ENCODE measurements at places on chromosomes 6 and 20.

DNA sequence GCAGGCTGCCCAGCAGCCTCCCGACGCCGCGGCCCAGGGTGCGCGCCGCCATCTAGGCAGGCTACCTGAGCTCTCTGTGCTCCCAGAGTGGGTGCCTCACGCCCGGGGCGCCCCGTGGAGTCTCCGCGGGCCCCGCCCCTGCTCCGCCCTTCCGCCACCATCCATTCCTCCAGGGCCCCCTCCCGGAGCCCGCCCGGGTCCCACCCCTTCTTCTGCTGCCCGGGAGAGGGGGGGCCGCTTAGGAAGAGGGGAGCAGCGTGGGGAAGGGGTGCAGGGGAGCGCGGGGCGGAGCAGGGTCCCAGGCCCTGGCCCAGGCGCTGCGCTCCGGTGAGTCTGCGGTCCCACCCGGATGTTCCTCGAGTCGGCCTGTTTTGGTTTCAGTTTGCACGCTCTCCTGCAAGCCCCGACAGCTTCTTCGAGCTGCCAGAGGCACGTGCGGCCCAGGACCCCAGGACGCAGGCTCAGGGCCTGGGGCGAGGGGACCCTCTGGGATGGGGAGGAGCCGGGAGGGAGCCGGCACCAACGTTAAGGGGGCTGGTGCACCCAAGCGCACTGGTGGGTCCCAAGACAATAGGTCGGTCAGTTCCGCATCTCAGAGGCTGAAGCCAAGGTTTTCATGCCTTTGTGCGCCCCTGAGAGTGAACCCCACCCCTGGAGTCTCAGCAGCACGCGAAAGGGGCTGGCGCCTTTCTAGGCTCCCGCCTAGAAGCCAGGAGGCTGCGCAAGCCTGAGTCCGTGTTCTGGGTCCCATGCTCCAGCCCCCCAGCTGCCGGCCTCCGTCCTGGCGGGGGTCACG is at the start of gene ACSS1:
TSS of gene ACSS1 (minus strand) at position 89 of the 796 bp plus-strand sequence. CDS start at position 52, 37 bp downstream.
- peak; percentile 67 for DNase-seq

DNA sequence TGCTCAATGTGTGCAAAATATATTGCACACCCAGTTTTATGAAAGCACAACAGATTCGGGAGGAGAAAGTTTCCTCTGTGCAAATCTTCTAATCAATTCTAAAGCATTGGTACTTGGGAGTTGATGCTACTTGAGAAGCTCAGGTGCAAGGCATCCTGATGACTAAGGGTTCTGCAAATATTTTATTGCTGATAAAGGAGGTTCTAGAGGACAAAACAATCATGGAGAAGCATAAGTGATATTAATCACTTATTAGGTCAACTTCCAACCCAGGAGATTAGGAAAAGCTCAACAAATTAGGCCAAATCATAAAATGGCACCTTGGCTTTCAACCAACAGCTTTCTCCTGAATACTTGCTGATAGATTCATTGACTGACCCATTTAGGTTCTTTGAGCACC is 27.1 kb downstream of the CYP24A1 start:
- DNase-seq, result no peak

- no peak for DNase-seq
Measured at GRCh38 chr6:166461821-166462460, 79.2 kb upstream of the MPC1 start.

- no peak for DNase-seq
Measured at GRCh38 chr6:134532694-134533624, 215.0 kb upstream of the SGK1 start.

DNA sequence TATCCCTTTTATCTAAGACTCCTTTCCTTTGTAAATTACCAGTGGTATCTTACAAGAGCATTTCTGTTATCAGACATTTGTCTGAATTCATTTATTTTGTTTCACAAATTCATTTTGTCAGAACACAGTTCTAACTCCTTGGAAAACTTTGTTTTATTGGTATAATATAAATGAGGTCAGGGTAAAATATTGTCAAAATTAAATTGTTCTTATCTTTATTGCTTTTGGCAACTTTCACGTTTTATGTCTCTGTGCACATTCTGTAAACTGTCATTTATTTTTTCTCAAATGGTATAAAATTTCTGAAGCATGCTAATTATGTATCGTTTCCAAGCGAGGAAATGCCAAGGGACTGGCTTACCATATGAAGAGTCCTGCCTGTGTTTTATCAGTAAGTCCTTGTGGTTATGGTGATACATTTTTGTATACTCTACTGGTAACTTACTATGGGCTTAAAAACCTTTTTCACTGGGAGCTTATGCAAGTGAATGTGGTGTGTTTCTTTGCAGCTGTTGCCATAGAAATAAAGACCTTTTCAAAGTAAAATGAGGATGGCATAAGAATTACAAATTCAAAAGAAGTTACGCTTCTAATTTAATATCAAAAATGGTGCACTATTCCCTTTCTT is 214.2 kb downstream of the COL19A1 start:
- DNase-seq, result no peak

- no peak for DNase-seq
Measured at GRCh38 chr6:149503872-149504271, 19.1 kb upstream of the ZC3H12D start.

GRCh38 chr6:146315381-146316174 is 228.1 kb upstream of the RAB32 start:
- no peak for DNase-seq

DNA sequence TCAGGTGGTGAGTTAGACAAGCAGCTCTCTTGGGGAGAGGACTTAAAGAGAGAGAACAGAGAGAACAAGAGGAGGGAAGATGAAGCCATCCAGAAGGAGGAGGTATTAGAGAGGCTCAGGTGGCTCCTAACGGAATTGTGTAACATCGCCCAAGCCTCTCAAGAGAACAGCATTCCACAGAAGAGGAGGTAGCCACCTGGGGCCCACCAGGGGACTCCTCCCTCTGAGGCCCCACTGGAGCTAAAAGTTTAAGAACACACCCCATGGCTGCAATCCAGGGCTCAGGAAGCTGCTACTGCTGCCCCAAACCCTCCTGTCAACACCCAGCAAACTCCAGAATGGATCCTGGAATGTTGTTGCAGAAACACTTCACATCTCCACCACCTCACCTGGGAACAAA is 23.6 kb upstream of the MDFI start:
- DNase-seq, result no peak

DNA sequence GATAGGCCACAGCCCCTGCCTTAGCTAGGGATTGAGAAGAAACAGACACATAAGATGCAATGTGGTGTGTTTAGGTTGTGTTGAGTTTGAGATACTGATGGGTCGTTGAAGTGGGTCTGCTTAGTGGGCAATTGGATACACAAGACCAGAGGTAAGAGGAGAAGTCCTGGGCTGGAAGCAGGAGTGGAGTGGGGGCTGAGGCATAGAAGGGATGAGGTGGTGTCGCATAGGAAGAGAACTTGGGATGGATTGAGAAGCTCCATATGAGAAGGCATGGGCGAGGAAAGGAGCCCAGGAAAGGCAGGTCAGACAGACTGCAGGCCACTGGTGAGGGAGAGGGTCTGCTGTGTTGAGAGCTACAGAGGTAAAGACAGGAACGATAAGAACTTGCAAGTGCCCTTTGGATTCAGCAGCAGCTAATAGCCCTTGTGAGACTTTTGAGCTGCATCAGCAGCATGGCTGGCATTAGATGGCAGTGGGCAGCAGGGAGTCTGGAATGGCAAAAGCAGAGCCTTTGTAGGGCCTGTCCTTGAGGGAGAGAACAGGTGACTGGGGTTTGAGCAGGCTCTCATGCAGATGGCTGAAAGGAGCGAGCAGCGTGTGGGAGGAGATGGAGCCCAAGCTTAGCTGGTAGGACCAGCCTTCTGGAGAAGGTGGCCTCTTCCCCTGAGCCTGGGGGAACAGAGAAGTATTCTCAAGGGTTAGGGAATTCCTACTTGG is 33.2 kb downstream of the PLCG1 start:
- DNase-seq, result peak; percentile 1

GRCh38 chr6:101396548-101397173 is 3.2 kb downstream of the GRIK2 start:
- no peak for DNase-seq

- DNase-seq, result no peak
Measured at GRCh38 chr6:110195639-110196038, 15.4 kb downstream of the CDC40 start.

- DNase-seq, result peak; percentile 73
Measured at GRCh38 chr6:35294308-35294945, 3.2 kb upstream of the DEF6 start.

GRCh38 chr20:51335329-51335841 is 207.1 kb downstream of the NFATC2 start:
- no peak for DNase-seq

- DNase-seq, result no peak
Measured at GRCh38 chr6:24537082-24537699, 42.4 kb downstream of the ALDH5A1 start.

DNA sequence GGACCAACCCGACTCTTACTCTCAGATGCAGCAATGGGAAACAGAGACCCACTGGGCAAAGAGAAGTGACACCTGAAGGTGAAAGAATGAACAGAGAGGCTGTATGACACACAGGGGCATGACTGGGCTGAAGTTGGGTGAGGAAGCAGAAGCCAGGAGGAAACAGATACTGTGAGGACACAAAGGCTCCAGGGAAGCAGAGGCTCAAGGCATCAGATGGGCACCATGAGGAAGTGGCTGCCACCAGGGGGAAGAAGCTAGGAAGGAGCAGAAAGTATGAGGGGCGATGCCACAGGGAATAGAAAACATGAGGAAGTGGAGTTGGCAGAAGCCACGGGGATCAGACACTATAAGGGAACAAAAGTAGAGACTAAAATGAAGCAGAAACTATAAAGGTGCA is 30.9 kb upstream of the OCSTAMP start:
- DNase-seq, result no peak

GRCh38 chr20:58583586-58583985 is 67.5 kb upstream of the STX16 start:
- DNase-seq, result no peak

DNA sequence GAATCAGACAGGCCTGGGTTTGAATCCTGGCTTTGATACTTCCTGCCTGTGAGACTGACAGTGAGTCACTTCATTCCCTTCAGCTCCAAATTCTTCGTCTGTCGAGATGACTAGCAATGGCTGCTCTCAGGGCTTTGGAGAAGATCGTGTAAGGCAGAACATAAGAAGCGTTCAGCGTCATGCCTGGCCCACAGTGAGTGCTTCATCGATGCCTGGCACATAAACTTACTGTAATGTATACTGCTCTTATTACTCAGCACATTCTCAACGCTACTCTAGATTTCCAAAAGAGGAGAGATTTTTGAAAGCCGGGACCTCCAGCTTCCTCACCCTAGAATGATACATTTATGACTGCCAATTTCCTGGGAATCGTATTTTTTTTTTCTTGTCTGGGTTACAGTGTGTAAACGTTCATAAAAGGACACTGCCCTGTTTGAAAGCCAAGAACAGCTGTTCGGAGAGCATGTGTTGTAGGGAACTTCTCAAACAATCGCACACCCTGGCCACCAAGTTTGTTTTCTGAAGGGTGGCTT is 16.2 kb upstream of the BCAS1 start:
- DNase-seq, result no peak

DNA sequence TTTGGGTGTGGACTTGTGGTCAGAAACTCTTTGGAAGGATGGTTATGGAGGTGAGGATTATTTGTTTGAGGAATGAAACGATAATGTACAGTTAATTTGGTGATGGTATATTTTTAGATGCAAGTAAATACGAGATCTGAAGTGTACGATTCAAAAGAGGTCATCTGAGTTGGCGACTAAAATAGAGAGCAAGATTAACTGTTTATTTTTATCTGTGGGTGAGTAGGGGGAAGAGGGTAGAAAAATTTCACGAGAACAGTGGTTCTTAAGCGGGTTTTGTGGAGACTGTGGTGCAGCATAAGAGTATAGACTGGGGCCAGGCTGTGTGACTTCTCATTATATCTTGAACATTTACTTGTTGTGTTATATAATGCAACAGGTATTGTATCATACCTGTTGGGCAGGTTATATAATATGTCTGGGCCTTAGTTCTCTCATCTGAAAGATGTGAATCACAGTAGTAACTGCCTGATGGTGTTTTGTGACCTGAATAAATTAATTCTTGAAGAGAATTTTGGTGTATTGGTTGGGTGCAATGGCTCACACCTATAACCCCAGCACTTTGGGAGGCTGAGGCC is 171.2 kb downstream of the JARID2 start:
- DNase-seq, result no peak

- no peak for DNase-seq
Measured at GRCh38 chr6:164078532-164079274, 664.2 kb downstream of the QKI start.

DNA sequence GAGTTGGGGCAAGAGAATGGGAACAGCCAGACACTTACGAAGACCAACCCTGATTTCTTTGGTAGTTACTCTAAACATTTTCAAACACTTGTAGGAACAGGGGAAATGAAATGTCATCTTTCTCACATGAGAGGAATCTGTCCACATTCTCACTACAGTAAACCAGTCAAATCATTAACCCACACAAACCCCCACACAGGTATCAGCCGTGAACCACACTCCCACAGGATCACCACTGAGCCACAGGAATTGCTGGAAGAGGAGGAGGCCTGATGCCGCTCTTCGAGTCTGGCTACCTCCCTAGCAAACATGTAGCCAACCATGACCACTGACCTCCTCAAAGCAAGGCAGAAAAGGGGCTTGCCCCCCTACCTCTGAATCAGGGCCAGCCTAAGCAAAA is 6.9 kb upstream of the RSPO3 start:
- no peak for DNase-seq

GRCh38 chr6:52136055-52136454 is 48.6 kb upstream of the PKHD1 start:
- DNase-seq, result no peak

DNA sequence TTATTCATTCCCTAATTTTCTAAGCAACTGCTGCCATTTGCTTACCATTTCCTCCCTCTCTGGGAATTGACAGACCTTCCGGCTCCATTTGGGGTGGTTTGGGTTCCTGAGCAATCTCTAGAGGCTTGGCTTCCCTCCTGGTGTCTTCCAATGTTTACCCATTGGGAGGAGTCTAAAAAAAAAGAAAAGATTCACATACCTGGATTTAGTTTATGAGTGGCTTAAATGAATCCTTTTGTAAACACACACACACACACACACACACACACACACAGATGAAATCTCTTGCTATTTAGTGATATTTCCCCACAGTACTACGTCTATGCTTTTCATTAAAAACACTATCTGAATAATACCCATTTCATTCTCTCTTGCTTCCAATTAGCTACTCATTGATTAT is 48.3 kb upstream of the TRAF3IP2 start:
- no peak for DNase-seq

GRCh38 chr6:98477231-98477630 is 357.1 kb upstream of the POU3F2 start:
- no peak for DNase-seq

GRCh38 chr6:13194852-13195251 is 133.5 kb downstream of the TBC1D7 start:
- DNase-seq, result no peak

GRCh38 chr6:160927416-160927815 is 64.2 kb upstream of the MAP3K4 start:
- no peak for DNase-seq

- DNase-seq, result no peak
Measured at GRCh38 chr6:159399751-159400221, 230.6 kb downstream of the FNDC1 start.

DNA sequence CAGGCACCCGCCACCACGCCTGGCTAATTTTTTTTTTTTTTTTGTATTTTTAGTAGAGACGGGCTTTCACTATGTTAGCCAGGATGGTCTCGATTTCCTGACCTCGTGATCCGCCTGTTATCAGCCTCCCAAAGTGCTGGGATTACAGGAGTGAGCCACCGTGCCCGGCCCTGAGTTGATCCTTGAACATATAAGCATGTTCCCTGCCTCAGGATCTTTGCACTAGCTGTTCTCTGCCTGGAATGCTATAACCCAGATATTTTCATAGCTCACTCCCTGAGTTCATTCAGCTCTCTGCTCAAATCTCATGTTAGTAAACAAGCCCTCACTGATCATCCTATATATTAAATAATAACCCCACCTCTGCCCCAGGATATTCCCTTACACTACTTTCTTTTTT is 9.0 kb upstream of the DLK2 start:
- DNase-seq, result no peak

Measured in CD8-positive, alpha-beta T cell (primary cell).